Uterine smooth muscle cell (primary cell): ENCODE measurements at places on chromosomes 11 and 22. TPM values are rescaled to one million over a fixed set of nuclear protein-coding genes. Genes with fewer than 3 reads are reported as not detected.

Gene LGALS12
- not detected in 2 replicates for total RNA-seq

Gene C11orf91
- total RNA-seq, result not detected in 2 replicates

Gene H19
- 0.50 and 0.55 TPM in 2 replicates for total RNA-seq

Gene GVQW3
- 1.7 and 2.3 TPM in 2 replicates for total RNA-seq

Gene MGAT3
- total RNA-seq, result under 0.01 TPM in 1 of 2 replicates, not detected in the other

Gene MYOD1
- 0.12 TPM in 1 of 2 replicates, not detected in the other for total RNA-seq

Gene RPL27A
- 534 and 721 TPM in 2 replicates for total RNA-seq

Gene MAPK1
- 75.9 and 98.1 TPM in 2 replicates for total RNA-seq

Gene FERMT3
- total RNA-seq, result 3.2 and 4.8 TPM in 2 replicates

Gene MRE11
- total RNA-seq, result 11.4 and 22.8 TPM in 2 replicates

Gene OR8U1
- total RNA-seq, result not detected in 2 replicates

Gene TUBA8
- total RNA-seq, result 0.33 and 0.62 TPM in 2 replicates
